ENCODE measurements at places on chromosomes 11 and 22.

DNA sequence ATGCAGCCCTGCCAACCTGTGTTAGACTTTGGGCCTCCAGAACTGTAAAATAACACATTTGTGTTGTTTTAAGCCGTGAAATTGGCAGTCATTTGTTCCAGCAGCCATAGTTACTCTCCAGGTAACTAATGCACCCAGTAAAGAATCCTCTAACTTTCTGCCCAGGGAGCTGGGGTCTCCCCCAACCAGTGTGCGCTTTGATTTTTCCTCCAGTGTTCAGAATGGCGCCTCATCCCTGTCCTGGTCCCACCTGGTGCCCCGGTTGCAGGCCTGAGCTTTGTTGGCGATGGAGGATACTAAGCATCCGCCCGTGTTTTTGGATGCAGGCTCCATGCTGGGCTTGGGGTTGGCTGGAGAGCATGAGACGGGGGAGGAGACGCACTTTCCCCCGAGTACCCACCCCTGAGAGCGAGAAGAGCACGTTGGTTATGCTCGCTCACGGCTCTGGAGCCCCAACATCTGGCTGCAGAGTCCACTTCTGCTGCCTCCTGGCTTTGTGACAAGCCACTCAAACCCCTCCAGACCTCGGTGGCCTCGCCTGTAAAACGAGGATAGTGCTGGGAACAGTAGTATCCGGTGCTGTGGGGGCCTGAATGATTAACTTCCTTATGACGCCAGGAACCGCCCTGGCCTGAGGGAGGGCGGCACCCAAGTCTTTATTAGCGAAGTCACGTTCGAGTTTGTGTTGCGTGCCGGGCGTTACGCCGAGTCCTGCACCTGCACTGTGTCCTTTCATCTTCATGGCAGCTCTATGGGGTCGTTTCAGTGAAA is 25.8 kb downstream of the MRGPRD start:
- no peak for DNase-seq

DNA sequence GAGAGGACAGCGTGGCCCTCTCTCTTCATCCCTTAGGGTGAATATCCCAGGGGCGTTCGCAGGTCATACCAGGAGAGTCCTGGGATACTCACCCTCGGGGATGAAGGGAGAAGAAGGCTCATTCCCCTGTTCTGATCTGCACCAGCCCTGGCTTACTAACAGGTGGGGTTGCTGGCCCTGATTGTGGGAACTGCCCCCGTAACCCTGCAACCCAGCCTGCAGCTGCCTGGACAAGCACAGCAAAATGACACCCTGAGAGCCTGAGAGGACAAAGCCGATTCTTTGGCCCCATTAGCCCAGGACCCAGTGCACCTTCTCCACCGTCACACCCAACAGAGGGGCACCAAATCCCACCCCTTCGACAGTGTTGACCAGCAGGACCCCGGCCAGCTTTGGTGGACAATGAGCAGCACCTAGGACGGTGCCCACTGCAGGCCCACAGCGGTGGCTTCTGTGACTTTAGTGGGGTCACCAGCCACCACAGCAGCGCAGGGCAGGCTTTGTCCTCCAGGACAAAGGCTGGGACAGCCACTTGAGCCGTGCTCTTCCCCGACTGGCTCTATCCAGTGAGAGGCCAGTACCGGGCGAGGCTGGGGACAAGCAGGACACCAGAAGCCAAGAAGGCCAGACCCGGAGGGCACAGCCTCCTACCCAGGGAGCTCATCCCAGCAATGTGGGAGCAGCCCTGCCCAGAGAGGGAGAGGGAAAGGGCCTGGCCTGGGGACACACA is 98.5 kb upstream of the RTL6 start:
- no peak for DNase-seq

GRCh38 chr11:62546929-62547625 is 471 bp upstream of the AHNAK start:
- no peak for DNase-seq

DNA sequence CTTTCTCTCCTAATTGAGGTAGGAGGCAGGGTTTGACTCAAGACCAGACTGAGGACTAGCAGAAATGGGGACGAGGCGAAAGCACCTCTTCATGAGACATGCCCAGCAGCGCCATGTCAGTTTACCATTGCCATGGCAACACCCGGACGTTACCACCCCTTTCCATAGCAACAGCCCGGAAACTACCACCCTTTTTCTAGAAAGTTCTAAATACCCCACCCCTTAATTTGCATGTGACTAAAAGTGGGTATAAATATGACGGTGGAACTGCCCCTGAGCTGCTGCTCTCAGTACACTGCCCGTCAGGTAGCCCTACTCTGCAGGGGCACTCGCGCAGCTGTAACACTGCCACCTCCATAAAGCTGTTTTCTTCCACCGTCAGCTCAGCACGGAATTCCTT is 5.9 kb upstream of the RAC2 start:
- no peak for DNase-seq

DNA sequence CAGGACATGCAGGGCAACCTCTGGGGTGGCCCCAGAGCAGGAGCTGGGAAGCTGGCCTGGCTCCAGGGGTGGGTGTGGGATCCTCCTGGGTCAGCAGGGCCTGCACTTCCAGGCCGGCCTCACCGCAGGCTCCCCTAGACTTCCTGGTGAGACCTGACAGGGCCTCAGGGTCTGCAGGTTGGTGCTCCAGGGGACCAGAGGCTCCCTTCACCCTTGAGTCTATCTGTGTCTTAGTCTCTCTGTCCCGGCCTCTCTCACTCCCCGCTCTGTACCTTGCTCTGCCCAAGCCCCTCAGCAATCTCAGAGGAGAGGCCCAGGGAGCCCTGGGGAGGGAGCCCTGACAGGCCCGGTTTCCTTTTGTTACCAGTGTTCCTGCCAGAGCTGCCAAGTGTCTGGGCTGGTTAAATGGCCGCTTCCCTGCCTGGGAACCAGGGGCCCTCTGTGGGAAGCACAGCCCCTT is 13.9 kb downstream of the CD82 start:
- no peak for DNase-seq

DNA sequence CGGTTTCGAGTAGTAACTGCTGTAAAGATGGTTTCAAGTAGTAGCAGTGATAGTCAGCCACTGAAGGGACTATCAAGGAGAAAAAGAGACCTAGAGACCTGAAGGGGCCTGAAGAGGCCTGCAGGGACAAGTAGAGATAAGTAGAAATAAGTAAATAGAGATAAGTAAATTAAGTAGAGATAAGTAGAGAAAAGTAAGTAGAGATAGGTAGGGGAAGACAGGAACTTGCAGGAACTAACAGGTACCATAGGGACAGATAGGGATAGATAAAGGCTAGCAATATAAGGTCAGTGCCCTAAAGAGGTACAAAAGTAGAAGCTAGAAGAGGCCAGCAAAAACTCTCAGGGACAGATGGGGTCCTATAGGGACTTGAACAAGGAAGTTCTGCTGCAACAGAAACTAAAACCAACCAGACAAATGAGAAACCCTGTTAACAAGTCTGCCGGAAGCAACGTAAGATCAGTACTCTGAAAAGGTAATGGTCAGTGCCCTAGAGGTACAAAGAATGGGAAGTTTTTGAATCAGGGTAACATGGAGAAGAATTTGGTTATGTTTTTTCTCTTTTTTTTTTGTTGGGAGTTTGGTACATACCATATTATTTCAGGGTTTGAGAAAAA is 9.6 kb upstream of the SC5D start:
- no peak for DNase-seq

DNA sequence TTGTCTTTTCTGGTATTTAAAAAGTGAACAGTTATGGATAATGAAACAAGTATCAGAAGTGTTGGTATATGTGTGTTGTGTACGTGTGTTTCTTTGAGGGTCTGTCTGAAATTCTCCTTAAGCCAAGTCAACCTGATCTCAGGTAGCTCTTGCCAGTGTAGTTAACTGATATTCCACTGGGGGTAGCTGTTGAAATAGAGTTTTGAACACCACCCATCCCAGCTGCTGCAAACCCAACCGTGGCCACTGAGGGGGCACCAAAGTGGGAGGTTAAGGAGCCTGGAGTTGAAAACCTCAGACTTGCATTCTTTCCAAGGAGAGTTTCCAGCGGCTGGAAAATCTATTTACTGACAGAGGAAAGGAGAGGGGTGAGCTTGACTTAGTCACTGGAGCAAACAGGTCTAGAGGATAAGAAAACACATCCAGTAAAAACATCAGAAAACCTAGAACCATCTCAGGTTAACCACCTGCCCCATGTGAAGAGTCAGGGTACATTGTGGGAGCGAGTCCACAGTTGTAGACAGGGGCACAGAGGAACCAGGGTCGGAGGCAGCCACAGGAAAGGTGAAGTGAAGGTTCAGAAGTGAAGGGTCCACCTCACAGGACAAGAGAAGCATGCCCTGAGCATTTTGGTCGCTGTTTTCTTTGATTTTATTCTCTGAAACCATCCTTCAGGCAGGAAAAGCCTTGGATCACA is 8.8 kb upstream of the CUL5 start:
- peak; percentile 84 for DNase-seq

DNA sequence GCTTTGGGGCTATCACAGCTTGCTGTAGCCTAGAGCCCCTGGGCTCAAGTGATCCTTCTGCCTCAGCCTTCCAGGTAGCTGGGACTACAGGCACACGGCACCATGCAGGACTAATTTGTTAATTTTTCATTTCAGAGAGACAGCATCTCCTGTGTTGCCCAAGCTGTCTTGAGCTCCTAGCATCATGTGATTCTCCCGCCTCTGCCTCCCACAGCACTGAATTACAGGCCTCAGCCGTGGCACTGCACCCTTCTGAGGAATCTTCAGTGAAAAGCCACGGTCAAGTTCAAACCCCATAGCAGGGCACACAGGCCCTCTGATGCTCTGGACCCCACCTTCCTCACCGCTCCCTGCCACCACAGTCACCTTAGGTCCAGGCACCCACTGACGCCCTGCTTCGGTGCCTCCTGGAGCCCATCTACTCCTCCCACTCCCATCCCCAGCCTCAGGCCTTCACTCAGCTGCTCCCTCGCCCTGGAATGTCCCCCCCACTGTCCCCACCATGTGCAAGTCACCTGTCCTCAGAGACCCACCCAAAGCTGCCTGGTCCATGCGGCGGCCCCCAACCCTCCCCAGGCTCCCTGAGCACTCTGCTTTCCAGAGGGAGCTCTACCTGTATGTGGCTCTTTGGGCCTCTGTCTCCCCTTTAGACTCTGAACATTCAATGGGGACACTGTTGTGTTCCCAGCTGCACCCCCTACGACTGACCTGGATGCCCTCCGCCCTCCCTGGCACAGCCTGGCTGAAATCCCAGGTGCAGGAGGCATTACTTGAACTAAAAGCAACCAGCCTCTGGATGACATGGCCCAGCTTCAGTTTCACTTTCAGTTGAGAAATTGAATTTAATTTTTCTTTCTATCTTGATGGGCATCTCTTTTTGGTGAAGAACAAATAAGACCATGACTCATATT is 1.6 kb downstream of the APOL2 start:
- peak; percentile 46 for DNase-seq

- DNase-seq, result no peak
Measured at GRCh38 chr11:44771841-44772240, 45.1 kb downstream of the TSPAN18 start.

DNA sequence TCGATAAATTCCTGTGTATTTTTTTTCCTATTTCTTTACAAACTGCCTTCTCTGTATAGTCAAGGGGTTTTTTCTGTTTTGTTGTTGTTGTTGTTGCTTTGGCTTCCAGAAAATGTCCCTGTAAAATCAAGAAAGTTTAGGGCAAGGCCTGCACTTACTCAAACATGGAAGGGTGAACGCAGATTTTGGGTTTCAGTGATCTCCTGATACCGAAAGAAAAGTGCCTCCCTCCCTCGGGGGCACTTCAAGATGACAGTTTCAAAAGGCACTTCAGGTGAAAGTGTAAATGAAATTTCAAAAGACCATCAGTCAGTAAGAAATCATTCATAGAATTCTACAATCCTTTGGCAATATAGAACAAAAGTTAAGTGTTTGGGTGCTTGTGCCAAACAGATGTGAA is 43.4 kb upstream of the TMPRSS4 start:
- DNase-seq, result no peak

GRCh38 chr11:119608201-119608600 is 120.8 kb downstream of the NECTIN1 start:
- no peak for DNase-seq

DNA sequence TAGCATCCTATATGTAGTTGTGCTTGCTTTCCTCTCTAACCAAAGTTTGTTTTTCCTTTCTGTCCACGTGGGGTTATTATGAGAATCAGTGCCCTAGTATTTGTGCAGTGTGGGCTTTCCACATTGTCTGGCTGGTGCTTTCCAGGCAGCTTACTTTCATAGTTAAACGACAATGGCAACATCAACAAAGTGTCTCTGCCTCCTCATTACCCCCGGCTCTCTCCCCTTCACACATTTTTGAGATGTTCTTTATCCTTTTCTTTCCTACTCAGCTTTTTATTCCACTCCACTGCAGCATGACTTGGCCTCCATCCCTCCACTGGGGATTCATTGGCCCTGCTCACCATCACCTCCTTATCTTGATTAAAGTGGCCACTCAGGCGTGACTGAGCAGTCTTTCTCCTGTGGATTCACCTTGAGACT is 19.1 kb downstream of the SPECC1L start:
- DNase-seq, result no peak

DNA sequence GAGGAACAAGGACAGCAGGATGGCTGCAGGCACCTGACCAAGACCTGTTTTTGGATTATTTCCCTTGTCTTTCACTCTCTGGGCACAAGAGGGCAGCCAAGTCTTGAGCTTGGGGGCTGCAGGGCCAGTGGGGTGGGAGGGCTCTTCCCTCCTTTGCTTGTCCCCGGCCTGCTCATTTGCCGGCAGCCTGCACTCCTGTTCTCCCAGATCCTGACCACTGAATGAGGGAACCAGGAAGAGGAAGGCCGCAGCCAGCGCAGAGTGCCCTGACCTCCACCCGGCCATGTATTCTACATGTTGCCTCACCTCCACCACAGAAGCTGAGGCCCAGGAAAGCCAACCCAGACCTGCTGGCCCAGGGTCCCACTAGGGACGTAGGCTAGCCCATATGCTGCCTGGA is 15.5 kb upstream of the NNMT start:
- DNase-seq, result peak; percentile 55

DNA sequence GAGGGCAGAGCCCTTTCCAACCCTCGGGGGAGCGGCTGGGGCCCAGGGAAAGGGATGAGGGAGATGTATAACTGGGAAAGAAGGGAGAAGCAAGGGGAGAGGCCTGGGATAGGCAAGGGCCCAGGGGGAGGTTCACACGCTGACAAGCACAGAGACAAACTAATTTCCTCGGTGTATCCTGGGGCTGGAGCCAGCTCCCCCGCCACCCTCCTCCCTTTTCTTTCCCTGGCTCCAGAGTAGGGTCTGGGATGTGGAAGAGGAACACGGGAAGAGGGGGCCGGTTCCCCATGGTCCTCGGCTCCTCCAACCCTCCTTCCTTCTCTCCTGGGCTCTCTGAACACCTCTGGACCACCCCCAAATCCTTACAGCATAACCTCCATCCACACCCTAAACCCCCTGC is 6.9 kb downstream of the CLCF1 start:
- no peak for DNase-seq

GRCh38 chr11:104465321-104465720 is 301.4 kb upstream of the PDGFD start:
- no peak for DNase-seq

GRCh38 chr22:37309211-37310074 is 27.1 kb downstream of the CYTH4 start:
- DNase-seq, result peak; percentile 34

- no peak for DNase-seq
Measured at GRCh38 chr11:125170001-125170509, 5.5 kb downstream of the PKNOX2 start.

GRCh38 chr11:91587131-91587530 is 637.5 kb upstream of the FAT3 start:
- no peak for DNase-seq

- no peak for DNase-seq
Measured at GRCh38 chr22:40392618-40393017, 22.2 kb downstream of the SGSM3 start.

GRCh38 chr11:123800036-123800435 is 6.1 kb downstream of the OR6M1 start:
- no peak for DNase-seq

GRCh38 chr11:57513911-57514537 is 1.5 kb downstream of the SLC43A1 start:
- DNase-seq, result peak; percentile 57
